ENCODE measurements at places on chromosomes 6 and 20.

- no peak for DNase-seq
These were observed 253.4 kb downstream of the EPHA7 start for GRCh38 chr6:93165850-93166430.

GRCh38 chr6:91476000-91476399 lies 889.1 kb upstream of the MAP3K7 start:
- no peak for DNase-seq

DNA sequence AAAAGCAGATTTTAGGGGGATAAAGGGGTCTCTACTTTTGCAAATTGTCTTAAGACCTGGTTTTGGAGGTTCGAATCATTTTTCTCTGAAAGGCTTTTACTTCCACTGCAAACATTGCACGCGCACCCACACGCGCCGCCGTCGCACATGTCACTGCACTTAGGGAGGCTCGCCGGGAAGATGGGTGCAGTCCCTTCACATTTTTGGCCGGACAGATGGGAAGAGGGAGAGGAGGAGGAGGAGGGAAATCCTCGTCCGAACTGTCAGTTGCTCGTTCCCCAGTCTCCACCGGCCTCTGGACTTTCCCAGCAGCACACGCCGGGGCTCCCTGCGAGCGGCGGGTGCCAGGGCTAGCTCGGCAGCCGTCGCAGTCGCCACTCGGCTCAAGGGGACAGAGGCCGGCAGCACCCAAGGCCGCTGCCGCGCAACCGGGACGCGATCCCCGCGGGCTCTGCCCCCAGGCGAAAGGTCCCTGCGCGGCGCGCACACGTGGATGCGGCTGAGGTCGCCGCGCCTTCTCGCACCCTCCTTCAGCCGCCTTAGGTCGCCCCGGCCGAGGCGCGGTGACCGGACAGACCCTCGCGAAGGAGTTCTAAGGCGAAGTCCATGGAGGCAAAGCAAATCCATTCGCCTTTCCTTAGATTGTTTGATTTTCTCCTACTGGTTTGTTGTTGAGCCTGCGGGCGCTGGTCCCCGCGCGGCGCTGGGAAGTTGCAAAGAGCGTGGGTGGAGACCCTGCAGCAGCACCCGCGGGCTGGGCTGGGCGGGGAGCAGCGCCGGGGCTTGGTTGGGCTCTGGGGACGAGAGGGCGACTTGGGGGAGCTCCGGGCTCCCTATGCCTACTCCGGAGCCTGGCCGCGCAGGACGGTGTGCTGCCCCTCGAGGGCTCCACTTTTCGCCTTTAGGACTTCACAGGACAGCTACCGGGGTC lies 1.2 kb downstream of the MYB start:
- no peak for DNase-seq

GRCh38 chr20:9409352-9409751 lies 105.0 kb upstream of the LAMP5 start:
- DNase-seq: no peak

- no peak for DNase-seq
These were observed 124.3 kb downstream of the MYLK4 start for GRCh38 chr6:2626401-2626800.

GRCh38 chr6:35610830-35611229 lies 77.9 kb downstream of the FKBP5 start:
- no peak for DNase-seq

GRCh38 chr6:140590641-140591040 lies 1216.2 kb upstream of the CITED2 start:
- no peak for DNase-seq

DNA sequence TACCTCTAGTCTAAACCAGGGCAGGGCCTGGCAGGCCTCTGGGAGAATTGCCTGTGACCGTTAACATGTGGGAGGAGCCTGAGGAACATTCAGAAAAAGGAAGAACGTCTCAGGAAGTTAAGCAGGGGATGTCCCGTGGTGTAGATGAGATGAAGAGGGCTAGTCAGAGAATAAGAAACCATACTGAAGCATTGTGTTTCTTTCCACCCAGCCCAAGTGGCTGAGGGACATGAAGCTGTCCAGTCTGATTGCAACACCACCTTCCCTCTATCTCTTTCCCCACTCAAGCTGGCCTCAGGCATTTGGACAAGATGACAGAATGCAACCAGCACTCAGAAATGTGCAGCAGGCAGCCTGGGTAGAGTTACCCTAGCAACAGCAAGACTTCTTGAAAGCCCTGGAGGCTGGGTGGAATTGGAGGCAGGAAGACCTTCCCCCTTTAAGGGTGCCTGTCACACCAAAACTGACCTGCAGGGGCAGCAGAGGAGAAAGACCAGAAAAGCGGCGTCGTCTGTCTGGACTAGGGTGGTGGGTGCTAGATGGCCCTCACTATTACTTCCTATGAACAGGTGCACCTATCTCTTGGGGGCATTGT lies 186.1 kb downstream of the UNC5CL start:
- no peak for DNase-seq

GRCh38 chr6:128723667-128724066 lies 159.3 kb upstream of the LAMA2 start:
- DNase-seq: no peak

GRCh38 chr6:15342114-15342513 lies 96.2 kb downstream of the JARID2 start:
- DNase-seq: no peak

- no peak for DNase-seq
These were observed 18.0 kb upstream of the NCOA6 start for GRCh38 chr20:34843421-34843820.

GRCh38 chr6:13763740-13764381 lies 50.5 kb downstream of the MCUR1 start:
- DNase-seq: no peak

GRCh38 chr6:148934961-148935360 lies 188.1 kb downstream of the UST start:
- no peak for DNase-seq

GRCh38 chr6:170366248-170366960 lies 59.8 kb downstream of the FAM120B start:
- DNase-seq: no peak
